Lower lobe of right lung (tissue), 2 donors: ENCODE measurements at places on chromosomes 13 and 19. TPM values are rescaled to one million over a fixed set of nuclear protein-coding genes. Genes with fewer than 3 reads are reported as not detected.

Gene IGFL1
- total RNA-seq, result not detected

Gene ZNF296
- total RNA-seq, result 1.7 TPM

Gene PDCD2L
- total RNA-seq, result 8.7 TPM

DNA sequence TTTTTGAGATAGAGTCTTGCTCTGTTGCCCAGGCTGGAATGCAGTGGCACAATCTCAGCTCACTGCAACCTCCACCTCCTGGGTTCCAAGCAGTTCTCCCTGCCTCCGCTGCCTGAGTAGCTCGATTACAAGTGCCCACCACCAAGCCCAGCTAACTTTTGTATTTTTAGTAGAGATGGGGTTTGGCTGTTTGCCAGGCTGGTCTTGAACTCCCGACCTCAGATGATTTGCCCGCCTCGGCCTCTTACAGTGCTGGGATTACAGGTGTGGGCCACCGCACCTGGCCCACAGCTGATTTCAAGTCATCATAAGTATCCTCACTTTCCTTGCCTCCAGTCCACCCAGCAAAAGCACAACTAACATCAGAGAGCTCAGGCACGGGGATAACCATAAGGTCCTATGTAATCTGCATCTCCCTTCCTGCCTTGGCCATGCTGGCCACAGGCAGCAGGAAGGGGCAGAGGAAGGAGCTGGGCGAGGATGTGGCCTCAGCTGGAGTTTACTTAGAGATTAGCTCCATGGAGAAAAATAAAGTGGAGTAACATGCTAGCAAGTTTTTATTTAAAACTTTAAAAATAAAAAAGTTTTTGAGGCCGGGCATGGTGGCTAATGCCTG, 22.9 kb upstream of the ADGRE1 start:
- H3K4me1 ChIP-seq, result peaks cover 16% of the 10 kb centered on the region
- H3K4me3 ChIP-seq, result no peak overlapping the region
- H3K36me3 ChIP-seq, result no peaks in the 10 kb centered on the region
- no peak overlapping the region for H3K27ac ChIP-seq
- H3K27me3 ChIP-seq, result no peaks in the 10 kb centered on the region
- DNase-seq, result no peak

GRCh38 chr13:98961503-98962105, 16.3 kb downstream of the DOCK9 start:
- H3K27me3 ChIP-seq, result no peaks in the 10 kb centered on the region
- H3K4me1 ChIP-seq, result peaks cover 58% of the 10 kb centered on the region
- no peaks in the 10 kb centered on the region for H3K36me3 ChIP-seq
- no peak overlapping the region for H3K4me3 ChIP-seq

Gene RUBCNL
- 3.5 TPM for total RNA-seq

DNA sequence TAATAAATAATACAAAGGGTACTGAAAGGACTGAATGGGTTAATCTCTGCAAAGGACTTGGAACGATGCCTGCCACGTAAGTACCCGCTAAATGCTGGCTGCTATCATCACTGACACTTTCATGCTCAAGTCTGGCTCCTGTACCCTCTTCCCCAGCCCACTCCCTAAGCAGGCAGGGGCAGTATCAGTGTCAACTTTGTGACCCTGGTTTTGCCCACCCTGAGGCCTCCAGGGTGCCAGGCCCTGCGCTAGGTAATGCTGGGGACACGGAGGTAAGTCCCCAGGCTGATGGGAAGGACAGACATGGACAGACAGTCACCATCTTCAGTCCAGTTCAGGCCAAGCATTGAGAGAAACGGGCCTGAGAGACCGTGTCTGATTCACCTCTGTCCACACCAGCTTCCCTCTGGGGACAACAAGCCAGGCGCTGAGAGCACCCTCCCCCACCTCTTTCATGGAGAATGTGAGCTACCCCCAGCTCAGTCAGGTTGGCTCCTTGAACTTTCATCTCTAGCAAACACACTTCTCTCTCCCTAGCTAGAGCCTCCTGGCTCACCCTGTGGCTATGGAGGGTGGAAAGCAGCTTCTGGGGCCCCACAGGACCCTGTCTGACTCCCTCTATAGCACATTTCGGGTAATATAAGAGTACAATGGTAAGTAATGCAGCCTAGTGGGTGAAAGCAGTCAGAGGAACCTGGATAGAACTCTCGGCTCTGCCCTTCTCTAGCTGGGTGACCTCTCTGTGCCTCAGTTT, 800 bp downstream of the ETFB start:
- peak overlapping the region; percentile 86 for H3K4me3 ChIP-seq
- peak overlapping the region; percentile 95 for H3K27ac ChIP-seq
- H3K36me3 ChIP-seq, result no peaks in the 10 kb centered on the region
- peaks cover 41% of the 10 kb centered on the region for H3K4me1 ChIP-seq
- DNase-seq, result no peak
- H3K27me3 ChIP-seq, result no peaks in the 10 kb centered on the region

Gene CNFN
- total RNA-seq, result not detected

DNA sequence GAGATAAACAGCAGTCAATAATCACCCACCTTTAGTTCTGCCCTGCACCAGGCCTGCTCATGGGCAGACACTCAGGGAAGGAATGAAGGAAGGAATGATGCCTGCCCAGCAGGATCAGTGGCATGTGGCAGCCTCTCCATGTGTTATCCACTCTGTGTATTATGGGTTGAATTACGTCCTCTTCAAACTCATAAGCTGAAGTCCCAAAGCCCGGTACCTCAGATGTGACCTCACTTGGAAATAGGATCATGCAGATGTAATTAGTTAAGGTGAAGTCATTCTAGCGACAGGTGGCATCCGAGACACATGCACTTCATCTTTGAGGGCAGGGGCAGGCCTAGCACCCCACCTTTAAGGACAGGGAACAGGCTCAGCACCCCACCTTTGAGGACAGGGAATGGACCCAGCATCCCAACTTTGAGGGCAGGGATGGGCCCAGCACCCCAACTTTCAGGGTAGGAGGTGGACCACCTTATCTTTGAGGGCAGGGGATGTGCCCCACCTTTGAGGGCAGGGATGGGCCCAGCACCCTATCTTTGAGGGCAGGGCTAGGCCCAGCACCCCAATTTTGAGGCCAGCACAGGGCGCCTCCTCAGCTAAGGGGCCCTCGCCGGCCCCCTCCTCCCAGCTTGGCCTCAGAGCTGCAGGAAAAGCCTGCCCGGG, 127.6 kb downstream of the URI1 start:
- no peak overlapping the region for H3K4me3 ChIP-seq
- no peaks in the 10 kb centered on the region for H3K27me3 ChIP-seq
- no peaks in the 10 kb centered on the region for H3K4me1 ChIP-seq
- no peaks in the 10 kb centered on the region for H3K36me3 ChIP-seq
- no peak overlapping the region for H3K27ac ChIP-seq
- DNase-seq, result no peak

- H3K27ac ChIP-seq, result no peak overlapping the region
- H3K27me3 ChIP-seq, result no peaks in the 10 kb centered on the region
- no peak for DNase-seq
- no peaks in the 10 kb centered on the region for H3K36me3 ChIP-seq
- H3K4me3 ChIP-seq, result no peak overlapping the region
These were observed 186.2 kb downstream of the PCDH9 start for GRCh38 chr13:67043901-67044300.

GRCh38 chr13:43289470-43290255, 266.3 kb downstream of the DNAJC15 start:
- H3K36me3 ChIP-seq, result no peaks in the 10 kb centered on the region
- no peaks in the 10 kb centered on the region for H3K27me3 ChIP-seq
- no peaks in the 10 kb centered on the region for H3K4me1 ChIP-seq
- DNase-seq, result no peak

- no peak overlapping the region for H3K27ac ChIP-seq
- no peaks in the 10 kb centered on the region for H3K27me3 ChIP-seq
- no peak overlapping the region for H3K4me3 ChIP-seq
- DNase-seq, result no peak
- H3K4me1 ChIP-seq, result no peaks in the 10 kb centered on the region
These were observed 99.4 kb downstream of the RBM26 start for GRCh38 chr13:79306650-79307049.

Gene ACTN4
- total RNA-seq, result 454 TPM

DNA sequence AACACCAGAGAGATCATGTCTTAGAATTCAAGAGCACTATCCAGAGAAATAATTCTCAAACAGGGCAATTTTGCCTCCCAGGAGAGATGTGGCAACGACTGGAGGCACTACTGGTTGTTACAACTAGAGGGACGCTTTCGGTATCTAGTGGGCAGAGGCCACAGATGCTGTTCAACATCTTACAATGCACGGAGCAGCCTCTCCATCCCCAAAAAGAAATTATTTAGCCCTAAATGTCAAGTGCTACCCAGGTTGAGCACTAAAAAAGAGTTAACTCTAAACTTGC, 78.6 kb downstream of the ABCC4 start:
- peaks cover 10% of the 10 kb centered on the region for H3K4me1 ChIP-seq
- H3K4me3 ChIP-seq, result no peak overlapping the region
- DNase-seq, result no peak
- peaks cover 7% of the 10 kb centered on the region for H3K36me3 ChIP-seq
- H3K27ac ChIP-seq, result no peak overlapping the region
- H3K27me3 ChIP-seq, result no peaks in the 10 kb centered on the region

Gene ADGRL1
- total RNA-seq, result 28.7 TPM

Gene NAT14
- total RNA-seq, result 16.6 TPM

Gene CYP4F2
- total RNA-seq, result not detected

DNA sequence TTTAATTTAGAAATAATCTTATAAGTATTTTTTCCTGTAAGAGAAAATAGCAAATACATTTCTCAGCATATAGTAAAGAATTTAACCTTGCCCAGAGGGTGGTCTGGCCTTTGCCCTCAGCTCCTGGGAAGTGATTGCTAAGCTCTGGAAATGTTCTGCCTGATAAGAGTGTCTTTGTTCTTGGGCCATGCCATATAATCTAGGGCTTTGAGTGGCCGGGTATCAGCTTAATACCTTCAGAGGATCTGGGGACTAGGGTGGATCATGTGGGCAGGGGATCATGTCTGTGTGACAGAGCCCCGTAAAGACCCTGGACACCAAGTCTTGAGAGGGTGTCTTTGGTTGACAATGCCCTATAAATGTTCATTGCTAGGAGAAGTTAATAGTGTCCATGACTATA, 1032.4 kb upstream of the MIR17HG start:
- no peak for DNase-seq
- H3K4me3 ChIP-seq, result no peak overlapping the region
- no peaks in the 10 kb centered on the region for H3K4me1 ChIP-seq
- no peak overlapping the region for H3K27ac ChIP-seq

GRCh38 chr19:44164327-44164672, 600 bp upstream of the ZNF226 start:
- peak overlapping the region; percentile 71 for H3K4me3 ChIP-seq
- H3K27ac ChIP-seq, result peak overlapping the region; percentile 83
- peaks cover 8% of the 10 kb centered on the region for H3K36me3 ChIP-seq
- peaks cover 14% of the 10 kb centered on the region for H3K4me1 ChIP-seq

Gene C19orf18
- 1.0 TPM for total RNA-seq

- no peaks in the 10 kb centered on the region for H3K27me3 ChIP-seq
- H3K27ac ChIP-seq, result no peak overlapping the region
- no peak overlapping the region for H3K4me3 ChIP-seq
- H3K4me1 ChIP-seq, result no peaks in the 10 kb centered on the region
- no peak for DNase-seq
These were observed 1819.5 kb downstream of the SLITRK5 start for GRCh38 chr13:89490661-89491060.

DNA sequence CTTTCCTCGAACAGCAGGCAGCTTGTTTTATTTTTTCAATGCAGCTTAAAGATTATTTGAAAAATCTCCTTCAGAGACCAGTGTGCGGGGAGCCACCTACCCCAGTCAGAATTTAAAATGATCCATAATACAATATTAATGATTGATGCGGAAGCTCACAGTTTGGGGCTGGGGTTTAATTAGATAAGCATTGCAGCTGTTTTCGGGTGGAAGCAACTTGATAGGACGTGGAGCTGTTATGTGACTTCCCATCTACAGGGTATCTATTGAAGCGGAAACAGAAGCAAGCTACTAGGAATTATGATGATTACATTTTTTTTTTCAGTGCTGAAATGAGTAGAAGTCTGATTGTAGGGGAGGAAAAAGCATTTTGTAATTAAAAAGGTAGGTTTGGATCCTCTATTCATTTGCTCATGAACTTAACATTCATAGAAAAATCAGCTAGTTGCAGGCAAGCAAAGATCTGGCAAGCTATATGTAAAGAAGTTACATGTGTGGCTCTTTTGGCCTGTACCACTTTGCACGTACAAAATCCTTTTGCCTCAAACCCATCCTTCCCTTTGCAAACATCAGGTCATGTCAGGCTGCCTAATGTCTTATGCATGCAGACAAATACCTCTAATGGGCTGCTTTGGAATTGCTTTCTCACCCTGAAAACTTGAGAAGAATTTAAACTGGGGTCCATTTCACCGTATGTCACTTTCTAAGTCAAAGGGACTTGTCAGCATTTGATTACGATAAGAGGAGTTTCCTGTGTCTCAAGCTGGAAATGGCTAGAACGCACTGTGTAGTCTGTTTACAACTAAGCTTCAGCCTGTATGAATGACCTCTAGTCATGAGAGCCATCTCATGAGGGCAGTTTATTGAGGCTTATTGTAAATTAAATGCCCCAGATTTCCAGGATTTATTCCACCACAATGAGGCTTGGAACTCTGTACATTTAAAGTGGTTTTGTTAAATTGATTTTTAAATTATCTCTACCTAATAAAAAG, 267.1 kb upstream of the TMTC4 start:
- no peaks in the 10 kb centered on the region for H3K4me1 ChIP-seq
- no peak for DNase-seq
- no peaks in the 10 kb centered on the region for H3K36me3 ChIP-seq

- H3K36me3 ChIP-seq, result no peaks in the 10 kb centered on the region
- H3K4me3 ChIP-seq, result no peak overlapping the region
- H3K27me3 ChIP-seq, result no peaks in the 10 kb centered on the region
- DNase-seq, result no peak
- no peak overlapping the region for H3K27ac ChIP-seq
These were observed 5.9 kb downstream of the IL17D start for GRCh38 chr13:20709369-20709768.

GRCh38 chr19:2837430-2837829, 3.8 kb upstream of the ZNF555 start:
- no peaks in the 10 kb centered on the region for H3K27me3 ChIP-seq
- H3K27ac ChIP-seq, result no peak overlapping the region
- peaks cover 8% of the 10 kb centered on the region for H3K4me1 ChIP-seq

GRCh38 chr19:55641426-55642152, 787 bp downstream of the ZNF580 start:
- H3K4me3 ChIP-seq, result peak overlapping the region; percentile 82
- peaks cover 12% of the 10 kb centered on the region for H3K36me3 ChIP-seq
- H3K27ac ChIP-seq, result peak overlapping the region; percentile 81
- H3K27me3 ChIP-seq, result no peaks in the 10 kb centered on the region
- H3K4me1 ChIP-seq, result peaks cover 66% of the 10 kb centered on the region

GRCh38 chr13:113775451-113776145, 16.6 kb downstream of the TMEM255B start:
- H3K36me3 ChIP-seq, result no peaks in the 10 kb centered on the region
- no peak overlapping the region for H3K4me3 ChIP-seq
- H3K27me3 ChIP-seq, result peaks cover 16% of the 10 kb centered on the region
- no peak for DNase-seq
